ENCODE measurements at places on chromosomes 4 and X.

DNA sequence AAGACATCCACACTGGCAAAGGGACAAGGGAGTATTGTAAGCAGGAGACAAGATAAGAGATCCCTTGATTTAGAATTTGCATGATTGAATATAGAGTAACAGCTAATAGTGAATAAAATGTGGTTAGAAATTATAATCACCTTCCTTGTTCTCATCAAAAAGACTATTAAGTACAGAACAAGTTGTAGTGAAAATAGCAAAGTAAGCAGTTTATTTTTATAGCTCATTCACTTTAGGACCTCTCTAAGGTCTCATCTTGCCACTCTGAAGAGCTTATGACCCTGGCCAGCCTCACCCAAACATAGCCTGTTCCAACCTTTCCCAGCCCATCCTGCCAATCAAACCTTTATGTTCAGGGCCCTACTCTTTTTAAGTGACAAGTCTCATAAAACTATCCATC is 30.6 kb downstream of the MID2 start:
- DNase-seq: no peak

DNA sequence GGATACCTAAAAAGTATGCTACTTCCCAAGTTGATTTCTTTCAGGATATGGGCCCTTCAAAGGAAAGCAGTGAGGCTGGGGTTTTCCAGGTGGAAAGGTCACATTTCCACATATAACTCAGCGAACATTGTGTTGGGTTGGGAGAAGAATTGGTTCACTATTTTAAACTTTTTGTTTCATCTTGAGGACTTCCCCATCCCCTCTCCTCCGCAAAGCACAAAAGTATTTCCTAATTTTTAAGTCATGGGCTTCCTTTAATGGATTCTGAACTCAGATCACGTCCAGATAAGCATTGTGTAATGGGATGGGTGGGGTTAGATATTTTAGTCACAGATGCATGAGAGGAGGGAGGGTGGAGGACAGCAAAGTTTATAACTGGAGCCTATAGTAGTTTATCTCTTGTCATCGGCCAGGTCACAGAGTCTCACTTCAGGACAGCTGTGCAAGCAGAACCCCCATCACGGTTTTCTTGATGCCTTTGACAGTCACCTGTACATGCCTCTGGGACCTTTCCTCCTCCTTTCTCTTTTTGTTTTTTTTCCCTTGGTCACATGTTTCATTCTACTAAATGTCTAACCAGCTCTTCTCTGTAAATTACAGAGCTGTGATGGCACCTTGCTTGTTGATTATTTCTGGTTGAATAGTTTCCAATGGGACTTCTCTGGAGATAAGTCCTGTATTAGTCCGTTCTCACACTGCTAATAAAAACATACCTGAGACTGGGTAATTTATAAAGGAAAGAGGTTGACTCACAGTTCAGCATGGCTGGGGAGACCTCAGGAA is 115.4 kb downstream of the PTTG2 start:
- no peak for DNase-seq

DNA sequence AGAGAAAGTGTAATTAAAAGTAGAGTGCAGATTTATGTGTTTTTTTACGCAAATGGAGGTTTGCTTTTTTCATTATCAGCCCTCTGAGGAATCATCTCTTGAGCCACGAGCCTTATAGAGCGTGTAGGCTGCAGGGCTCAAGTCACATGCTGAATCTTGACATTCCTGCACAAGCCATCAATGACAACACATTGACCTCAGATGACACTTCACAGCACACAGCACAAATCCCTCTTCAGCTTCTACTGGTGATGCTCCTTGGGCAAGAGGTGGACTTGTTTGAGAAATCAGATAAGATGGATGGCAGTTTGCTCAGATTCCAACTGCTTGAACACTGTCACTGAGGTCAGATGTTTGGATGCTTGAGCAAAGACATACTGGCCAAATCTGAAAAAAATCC is 250.6 kb downstream of the SNCA start:
- no peak for DNase-seq

DNA sequence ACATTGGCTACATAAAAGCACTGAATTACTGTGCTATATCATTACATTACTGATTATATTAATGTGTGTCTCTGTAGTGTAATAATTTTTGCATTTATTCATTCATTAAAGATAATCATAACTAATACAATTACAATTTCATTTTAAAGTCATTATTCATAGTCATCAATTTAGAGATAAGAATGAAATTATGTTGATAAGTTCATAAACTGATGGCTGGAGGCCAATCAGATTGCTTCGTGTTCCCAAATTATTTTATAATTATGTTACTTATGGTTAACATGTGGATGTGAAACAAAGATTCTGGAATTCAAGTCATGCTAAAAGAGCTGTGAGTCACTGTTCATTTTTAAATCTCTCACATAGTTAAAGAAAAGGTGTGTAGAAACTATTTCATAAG is 223.4 kb upstream of the HAND2 start:
- DNase-seq: no peak

DNA sequence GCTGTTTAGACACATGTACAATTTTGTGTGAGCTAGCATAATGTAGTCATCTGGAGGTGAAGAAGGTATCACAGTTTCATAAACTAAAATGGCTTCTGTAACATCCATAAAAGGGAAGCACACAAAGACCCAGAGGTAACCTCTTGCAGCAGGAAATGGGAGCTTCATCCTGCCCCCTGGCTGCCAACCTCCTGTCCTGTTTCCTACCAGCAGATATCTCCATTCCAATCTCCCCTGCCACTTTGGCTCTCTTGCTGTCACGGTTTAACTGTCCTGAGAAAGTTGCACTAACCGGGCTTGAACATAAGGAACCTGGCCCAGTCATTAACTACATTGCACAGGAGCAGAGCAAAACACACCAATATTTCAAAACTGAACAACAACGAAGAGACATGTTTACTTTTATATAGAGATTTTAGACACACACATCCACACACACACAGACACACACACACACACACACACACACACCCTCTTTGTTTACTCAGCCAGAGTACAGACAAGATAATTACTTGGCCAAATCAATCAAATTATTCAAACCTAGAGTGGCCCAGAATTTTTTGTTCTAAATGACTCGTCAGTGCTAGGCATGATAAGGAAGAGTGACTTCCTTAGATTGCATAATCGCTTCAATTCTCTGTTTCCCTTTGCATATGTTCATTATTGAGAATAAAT is 24.2 kb downstream of the MID2 start:
- no peak for DNase-seq

DNA sequence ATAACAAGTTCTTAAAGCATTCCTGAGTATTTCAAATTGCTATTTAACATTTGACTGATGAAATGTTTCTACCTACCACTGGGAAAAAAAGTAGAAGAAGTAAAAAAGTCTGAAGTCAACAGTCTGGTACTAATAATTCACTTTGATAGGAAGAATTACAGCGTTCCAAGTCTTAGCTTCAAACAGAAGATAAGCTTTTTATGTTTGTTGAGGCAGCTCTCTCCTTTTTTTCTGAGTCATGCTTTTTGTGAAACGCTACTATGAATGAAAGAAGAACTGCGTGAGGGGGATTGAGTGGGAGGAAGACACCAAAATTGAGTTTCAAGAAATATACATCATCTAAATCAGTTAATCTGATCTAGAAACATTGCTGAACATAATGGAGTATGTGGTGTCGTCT is 13.0 kb upstream of the KDR start:
- no peak for DNase-seq

GRCh38 chr4:124018383-124019317 is 622.1 kb downstream of the SPRY1 start:
- DNase-seq: no peak

DNA sequence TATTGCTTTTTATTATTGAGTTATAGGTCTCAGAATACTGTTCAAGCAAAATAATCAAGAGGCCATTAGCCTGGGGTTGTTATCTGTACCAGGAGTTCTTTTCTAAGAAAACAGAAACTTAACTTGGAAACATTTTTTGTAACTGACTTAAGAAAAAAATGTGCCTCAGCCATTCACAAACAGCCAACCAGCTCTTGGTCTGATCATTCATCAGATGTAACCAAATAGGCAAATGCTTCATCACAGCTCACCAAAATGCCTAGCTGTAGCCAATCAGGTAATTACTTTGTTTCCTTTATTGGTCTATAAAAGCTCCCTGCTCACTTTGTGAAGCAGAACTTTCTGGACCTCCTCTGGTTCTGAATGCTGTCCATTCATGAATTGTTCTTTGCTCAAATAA is 387.7 kb downstream of the FAT4 start:
- no peak for DNase-seq

DNA sequence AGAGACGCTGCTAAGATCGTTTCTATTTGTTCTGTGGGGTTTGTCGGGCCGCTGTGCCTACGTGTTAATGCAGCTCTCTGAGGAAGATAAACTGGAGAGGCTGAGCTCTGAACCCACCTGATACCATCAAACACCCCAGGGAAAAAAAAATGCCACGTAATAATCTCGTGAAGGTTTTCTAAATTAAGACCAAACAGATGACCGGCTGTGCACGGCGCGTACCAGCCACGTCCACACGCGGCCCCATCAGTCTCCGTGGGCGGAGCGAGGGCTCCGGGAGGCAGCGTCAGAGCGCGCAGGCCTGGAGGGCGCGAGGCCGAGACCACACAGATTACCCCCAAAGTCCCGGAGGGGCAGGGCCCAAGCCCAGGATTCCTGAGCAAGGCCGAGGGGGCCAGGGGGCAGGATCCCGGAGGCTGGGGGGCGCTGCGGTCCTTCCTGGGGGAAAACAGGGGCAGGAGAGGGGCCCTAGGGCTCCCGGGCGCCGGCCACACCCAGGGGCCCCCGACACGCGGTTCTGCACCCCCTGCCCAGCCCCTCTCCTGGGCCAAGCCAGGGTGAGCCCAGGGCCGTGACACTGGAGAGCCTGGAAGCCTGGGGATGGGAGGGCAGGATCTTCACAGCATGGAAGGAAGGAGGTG is 91.9 kb downstream of the FAM53A start:
- DNase-seq: no peak

DNA sequence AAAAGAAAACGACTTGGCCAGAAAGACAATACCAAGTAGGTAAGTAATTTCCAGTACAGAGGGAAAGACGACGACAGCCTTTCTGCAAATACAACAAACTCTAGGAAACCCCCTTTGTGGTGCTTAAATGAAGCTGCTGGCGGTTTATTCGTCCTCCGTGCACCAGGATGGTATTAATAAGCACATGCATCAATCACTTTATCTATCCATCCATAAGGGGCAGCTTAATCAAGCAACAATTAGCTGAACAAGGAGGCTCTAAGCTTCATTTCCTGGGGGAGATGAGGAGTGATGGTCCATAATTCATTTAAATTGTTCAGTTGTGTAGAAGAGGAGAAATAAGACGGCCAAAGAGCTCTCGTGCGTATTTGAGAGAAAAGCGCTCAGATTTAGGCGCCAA is 26.2 kb downstream of the IRF2 start:
- DNase-seq: no peak

DNA sequence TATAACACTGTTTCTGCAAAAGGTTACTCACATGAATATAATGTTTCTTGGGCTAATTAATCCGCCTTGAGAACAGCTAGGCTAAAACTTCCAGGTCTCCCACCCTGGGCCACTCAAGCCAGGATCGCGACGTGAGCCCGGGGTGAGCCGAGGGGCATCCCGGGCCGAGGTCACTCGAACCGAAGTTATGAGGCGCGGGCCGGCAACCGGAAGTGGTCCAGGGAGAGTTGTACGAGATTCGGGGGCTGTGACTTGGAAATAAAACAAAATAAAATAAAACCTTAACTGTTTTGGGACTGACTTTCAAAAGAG is 317 bp downstream of the CMC4 start:
- DNase-seq: no peak

- no peak for DNase-seq
Observed at GRCh38 chrX:275967-276580, 5.1 kb upstream of the PLCXD1 start.

- no peak for DNase-seq
Observed at GRCh38 chr4:120158841-120159463, 92.3 kb upstream of the MAD2L1 start.

DNA sequence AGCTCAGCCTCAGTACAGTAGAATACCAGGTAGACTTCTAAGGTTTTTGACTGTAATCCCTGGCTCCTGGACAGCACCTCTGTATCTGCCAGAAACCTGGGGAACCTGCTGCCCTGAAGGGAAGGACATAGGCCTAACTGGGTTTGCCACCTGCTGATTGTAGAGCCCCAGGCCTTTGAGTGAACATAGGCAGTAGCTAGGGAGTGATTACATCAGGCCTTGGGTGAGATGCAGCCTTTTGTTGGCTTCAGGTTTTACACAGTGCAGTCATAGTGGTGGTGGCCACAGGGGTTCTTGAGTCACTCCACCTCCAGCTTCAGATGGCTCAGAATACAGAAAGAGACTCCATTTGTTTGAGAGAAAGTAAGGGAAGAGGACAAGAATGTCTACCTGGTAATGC is 19.3 kb downstream of the IQCM start:
- no peak for DNase-seq

DNA sequence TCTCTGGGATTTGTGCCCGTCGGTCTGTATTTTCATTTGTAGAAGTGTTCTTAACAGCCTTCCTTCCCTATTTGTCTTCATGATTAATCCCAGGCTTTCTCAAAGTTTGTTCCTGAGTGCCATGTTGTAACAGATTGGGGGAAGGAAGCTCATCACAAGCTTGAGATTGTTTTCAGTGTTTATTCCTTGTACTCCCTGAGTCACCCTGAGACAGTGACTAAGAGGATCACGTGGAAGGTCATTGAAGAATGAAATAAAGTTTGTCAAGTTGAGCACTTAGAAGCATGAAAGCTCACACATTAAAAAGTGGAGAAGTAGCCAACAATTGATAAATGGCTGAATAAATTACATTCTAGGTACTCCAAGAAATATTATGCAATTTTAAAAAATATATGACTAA is 153.5 kb upstream of the FAM241A start:
- no peak for DNase-seq

DNA sequence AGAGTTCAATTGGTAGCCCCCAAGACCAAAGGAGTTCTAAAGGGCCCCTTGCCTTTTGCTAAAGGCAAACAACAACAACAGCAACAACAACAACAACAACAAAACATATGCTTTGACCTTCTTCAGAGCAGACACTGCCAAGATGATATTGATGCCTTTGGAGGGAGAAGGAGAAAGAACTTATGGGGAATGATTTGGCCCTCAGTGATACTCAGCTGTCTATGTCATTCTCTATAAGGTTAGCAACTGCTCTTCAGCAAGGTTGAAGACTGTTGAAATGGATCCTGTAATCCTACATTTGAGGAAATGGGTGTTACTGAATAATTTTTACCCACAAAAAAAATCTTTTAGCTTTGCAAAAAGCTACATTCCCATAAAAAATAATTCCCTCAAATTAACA is 72.5 kb downstream of the PRPS1 start:
- DNase-seq: no peak

DNA sequence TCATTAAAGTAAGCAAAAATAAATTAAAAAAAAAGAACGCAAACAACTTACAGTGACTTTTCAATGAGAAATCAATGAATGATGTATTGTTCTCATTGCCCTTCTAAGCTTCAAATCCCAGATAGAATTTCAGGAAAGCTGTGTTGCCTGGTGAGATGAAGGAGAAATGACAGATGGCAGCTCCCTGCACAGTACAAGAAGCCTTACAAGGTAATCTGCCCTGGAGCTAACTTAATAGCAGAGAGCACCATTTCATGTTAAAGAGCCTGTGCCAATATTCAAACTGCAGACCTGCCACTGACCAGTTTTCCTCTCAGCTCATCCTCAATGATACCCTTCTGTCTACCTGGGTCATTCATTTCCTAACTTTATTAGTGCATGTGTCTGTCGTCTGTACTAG is 54.0 kb downstream of the GC start:
- no peak for DNase-seq

Measured in stimulated activated CD4-positive, alpha-beta T cell treated with anti-CD3 and anti-CD28 coated beads, Interleukin-2, amount 100 ng/mL, for 4 hours (primary cell).